ENCODE measurements at places on chromosomes 5 and 9.
A peak's percentile ranks its signal among the peaks of the same experiment; 100 is the strongest.

DNA sequence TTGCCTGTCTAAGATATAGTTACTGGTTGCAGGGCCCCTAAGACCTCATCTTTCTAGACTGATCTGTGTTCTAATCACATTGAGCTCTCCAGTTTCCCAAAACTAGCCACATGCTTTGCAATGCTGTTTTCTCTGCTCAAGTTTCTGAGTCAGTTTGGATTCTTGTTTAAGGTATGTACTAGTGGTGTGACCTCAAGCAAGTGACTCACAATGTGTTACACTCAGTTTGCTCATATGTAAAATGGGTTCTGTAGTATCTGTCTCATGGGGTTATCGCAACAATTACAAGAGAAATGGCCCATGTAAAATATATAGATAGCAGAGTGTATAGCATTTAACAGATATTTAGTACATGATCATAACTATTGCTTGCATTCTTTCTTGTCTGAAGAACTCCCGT, 153.1 kb upstream of the ELL2 start:
- DNase-seq = no peak

DNA sequence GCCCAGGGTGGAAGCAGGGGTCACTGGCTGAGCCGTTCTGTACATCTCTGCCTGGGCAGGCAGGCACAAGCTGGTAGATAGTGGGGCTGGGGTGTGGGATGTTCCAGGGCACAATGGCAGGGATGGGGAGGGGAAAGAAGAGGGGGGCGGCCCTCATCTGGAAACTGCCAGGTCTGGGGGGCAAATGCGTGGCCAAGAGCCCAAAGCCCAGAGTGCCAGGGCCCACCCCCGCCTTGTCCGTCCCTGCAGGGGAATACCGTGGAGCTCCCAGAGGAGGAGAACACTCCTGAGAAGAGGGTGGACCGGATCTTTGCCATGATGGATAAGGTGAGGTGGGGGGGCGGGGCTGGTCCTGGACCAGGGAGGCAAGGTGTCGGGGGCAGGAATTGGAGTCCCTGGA, 42.7 kb upstream of the HMCN2 start:
- DNase-seq = no peak

DNA sequence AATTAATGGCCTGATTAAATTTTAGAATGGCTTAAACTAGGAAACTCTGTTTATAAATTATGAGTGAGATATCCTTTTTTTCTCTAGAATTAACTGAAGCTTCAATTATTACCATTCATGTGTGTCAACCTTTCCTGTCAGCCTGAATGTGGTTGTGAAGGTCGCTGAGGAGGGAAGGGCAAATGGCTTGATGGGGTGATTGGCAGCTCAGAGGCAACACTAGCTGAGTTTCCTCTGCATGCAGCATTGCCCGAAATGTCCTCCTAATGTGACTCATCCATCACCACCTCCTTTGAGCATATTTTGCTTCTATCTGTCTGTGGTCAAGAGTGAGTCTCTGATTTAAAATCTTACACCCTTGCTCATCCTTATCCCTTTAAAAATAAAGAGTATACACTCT, 281.9 kb downstream of the TENT4A start:
- DNase-seq = no peak

GRCh38 chr5:120007598-120007997, 378.2 kb downstream of the FAM170A start:
- DNase-seq = no peak

- no peak for DNase-seq
Measured at GRCh38 chr9:27487128-27487640, 36.9 kb upstream of the IFNK start.

GRCh38 chr9:88577256-88578120, 42.5 kb downstream of the NXNL2 start:
- no peak for DNase-seq

DNA sequence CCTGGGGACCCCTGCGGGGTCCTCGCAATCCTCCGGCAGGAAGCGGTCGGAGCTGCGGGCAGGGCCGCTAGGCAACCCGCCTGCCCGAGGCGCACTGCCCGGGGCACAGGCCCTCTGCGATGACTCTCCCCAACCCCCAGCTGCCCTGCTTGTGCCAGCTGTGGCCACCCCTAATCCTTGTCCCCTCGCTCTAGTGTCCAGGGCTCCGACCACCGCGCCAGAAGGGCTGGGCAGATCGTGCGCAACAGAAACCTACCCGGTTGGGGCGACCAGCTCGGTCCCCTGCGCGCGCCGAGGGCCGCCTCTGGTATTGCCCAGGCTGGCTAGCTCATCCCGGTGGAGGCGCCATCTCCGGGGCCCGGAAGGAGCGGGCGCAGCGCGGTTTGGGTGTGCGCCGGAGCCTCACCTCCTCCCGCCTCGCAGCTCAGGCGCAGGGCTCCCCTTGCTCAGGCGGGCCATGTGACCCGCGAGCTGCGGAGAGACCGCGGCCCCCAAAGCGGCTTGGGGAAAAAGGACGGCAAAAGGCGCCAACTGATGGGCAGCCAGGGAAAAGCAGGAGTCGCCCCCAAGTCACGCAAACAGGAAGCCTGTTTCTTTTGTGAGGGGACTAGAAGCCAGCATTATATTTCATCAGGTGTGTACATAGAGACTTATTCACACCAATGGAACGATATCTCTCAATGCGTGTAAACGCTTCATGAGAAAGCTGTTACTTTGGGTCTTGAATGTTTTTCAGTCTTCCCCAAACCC, 46.8 kb upstream of the RNF20 start:
- DNase-seq = no peak

- no peak for DNase-seq
Measured at GRCh38 chr5:61319388-61320146, 12.5 kb upstream of the ZSWIM6 start.

- DNase-seq = no peak
Measured at GRCh38 chr9:115799734-115800133, 353.9 kb upstream of the PAPPA start.

DNA sequence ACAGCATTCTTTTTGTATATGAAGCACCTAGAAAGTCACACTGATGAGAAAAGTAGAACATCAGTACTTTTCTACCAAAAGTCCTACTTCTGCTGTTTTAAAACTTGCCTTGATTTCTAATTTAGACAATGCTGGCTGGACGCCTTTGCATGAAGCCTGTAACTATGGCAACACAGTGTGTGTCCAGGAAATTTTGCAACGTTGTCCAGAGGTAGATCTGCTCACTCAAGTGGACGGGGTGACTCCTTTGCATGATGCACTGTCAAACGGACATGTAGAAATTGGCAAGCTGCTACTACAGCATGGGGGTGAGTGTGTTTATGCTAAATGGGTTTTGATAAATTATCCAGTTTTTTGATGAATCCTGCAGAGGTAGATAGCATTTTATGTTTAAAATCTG, 73.5 kb downstream of the SLF1 start:
- no peak for DNase-seq

- DNase-seq = no peak
Measured at GRCh38 chr5:176381979-176382378, 6.4 kb downstream of the NOP16 start.

DNA sequence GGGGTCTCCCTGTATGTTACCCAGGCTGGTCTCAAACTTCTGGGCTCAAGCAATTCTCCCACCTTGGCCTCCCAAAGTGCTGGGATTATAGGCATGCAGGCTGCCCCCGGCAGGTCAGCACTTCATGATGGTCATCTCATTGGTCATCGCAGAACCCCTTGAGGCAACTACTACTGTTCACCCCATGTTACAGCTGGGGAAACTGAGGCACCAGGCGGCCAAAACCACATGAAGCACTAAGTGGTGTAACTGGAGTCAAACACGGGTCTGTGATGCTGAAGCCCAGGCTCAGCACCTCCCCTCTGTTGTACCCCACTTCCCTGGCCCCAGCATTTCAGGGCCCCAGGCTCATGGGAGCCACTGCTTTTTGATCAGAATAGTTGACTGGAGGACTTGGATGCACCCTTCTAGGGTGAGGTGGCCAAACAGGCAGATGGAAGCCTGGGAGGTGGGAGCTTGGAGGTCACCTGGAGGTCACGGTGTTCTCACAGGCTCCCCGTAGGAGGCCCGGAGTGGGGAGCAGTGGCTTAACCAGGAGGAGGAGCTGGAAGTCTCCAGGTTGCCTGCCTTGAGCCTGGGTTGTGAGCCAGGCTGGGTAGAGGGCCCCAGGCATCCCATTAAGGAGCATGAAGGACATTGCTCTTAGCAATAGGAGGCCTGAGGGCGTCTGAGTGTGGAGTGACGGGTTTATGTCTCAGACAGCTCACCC, 57.3 kb upstream of the RPL26L1 start:
- no peak for DNase-seq

DNA sequence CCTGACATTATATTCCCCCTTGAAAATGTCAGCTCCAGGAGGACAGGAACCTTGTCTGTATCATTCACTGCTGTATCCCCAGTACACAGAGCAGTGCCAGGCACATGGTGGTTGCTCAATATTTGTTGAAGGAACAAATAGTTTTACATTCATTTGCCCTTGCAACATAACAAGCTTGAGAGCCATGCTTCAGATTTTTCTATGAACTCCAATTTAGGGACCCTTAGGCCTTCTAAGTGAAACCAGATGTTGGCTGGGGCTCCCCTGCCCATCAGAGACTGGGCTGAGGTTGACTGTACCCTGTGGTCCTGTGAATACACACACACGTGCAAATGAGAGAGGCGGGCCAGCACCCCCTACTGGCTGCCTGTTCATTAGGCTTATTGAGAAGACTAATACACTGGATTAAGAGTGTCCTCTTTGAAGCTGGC, 214.9 kb upstream of the WWC1 start:
- DNase-seq = no peak

DNA sequence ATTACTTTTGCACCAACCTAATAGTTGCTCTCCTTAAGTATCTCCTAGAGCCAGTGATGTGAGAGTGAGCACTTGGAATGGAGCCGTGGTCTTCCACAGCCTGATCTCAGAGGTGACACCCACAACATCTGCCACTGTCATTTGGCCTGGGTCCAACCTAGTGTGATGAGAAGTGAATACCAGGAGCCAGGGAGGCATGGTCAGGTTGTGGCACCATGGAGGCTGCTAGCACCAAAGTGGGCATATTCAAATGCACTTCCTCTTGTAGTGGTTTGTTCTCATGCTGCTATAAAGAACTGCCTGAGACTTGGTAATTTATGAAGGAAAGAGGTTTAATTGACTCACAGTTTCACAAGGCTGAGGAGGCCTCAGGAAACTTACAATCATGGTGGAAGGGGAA, 22.6 kb upstream of the CEP72 start:
- no peak for DNase-seq

GRCh38 chr9:37747271-37747753, 6.3 kb upstream of the TRMT10B start:
- peak; percentile 46 for DNase-seq

DNA sequence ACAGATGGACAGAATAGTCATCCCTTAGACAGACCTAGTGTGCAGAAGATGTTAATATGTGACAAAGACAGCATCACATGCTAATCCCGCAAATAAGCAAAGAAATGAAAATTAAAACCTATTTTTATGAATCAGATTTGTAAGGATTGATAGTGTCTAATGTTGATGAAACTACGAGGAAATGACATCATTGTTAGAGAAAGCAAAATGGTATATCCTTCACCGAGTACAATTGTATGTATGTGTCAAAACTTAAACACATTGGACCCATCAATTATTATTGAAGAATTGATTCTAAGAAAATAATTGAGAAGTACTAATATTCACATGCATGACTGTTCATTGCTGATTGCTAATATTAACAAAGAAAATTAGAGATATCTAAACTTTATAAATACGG, 493.2 kb downstream of the BNC2 start:
- no peak for DNase-seq

DNA sequence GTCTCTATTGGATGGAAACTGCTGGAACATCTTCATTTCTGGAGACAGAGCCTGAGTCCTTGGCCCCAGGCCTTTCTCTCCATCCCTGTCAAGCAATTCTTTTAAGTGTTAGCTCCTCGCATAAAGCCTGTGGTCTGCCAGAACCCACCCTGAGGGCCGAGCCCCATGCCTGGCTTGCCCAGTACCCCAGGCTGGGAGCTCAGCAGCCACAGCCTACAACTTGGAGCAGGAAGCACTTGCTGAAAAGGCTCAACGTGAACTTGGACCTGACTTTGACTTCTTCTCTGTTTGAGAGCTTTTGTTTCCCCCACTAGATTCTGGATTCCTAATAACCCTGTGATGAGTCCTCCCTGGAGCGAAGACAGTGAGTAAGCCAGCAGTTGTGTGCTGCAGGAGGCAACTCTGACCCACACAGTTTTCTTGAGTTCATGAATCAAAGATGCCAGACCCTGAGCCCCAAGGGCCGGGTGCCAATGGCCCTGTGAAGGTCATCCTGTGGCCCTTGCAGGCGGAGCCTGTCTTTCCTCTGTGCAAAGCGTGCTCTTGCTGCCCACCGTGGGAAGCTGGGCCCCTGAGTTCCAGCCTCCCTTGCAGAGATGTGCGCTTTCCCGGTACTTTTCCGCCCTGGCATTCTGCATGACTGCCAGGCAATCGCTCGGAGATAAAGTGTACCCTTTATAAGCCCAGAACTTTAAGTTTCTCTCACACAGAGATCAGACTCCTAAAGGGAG, 64.3 kb upstream of the RUFY1 start:
- DNase-seq = no peak

DNA sequence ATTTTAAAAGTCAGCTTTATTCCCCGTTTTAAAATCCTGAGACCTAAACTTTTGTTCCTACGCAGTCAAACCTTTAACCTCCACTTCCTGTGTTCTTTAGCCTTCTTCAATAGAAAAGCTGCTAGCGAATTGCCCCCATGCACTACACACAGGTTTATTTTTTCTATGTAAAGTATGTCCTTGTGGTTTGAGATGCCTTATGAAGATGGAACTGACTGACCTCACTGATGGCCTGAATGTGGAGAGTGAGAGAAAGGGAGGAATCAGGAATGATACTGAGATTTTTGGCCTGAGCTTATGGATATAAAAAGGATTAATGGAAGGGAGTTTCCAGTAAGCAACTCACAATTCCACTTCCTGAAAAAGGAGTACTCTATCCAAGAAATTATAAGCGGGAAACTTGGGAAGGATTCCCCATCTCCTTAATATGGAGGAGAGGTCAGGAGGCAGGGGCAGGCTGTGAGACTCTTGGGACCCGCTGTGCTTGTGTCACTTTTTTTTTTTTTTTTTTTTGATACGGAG, 89.5 kb downstream of the UGCG start:
- DNase-seq = no peak

GRCh38 chr5:115419846-115420585, 123.6 kb upstream of the CCDC112 start:
- no peak for DNase-seq

GRCh38 chr9:114570742-114571141, 16.8 kb upstream of the ATP6V1G1 start:
- no peak for DNase-seq

GRCh38 chr9:17339156-17339555, 204.3 kb downstream of the CNTLN start:
- no peak for DNase-seq

DNA sequence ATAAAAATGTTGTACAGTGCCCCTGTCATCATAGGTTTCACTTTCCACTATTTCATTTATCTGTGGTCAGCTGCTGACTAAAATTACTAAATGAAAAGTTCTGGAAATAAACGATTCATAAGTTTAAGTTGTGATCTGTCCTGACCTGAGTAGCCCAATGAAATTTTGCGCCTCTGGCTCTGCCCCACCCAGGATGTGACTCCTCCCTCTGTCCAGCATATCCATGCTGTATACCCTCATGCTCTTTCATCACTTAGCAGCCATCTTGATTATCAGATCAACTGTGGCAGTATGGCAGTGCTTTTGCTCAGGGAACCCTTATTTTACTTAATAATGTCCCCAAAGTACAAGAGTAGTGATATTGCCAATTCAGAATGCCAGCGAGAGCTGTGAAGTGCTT, 97.3 kb downstream of the STARD4 start:
- DNase-seq = no peak

Measured in stimulated activated CD4-positive, alpha-beta T cell treated with anti-CD3 and anti-CD28 coated beads, Interleukin-12 subunit alpha, Interleukin-12 subunit beta, amount 100 ng/mL, for 4 hours (primary cell).